ENCODE measurements at places on chromosomes 7 and 10.

DNA sequence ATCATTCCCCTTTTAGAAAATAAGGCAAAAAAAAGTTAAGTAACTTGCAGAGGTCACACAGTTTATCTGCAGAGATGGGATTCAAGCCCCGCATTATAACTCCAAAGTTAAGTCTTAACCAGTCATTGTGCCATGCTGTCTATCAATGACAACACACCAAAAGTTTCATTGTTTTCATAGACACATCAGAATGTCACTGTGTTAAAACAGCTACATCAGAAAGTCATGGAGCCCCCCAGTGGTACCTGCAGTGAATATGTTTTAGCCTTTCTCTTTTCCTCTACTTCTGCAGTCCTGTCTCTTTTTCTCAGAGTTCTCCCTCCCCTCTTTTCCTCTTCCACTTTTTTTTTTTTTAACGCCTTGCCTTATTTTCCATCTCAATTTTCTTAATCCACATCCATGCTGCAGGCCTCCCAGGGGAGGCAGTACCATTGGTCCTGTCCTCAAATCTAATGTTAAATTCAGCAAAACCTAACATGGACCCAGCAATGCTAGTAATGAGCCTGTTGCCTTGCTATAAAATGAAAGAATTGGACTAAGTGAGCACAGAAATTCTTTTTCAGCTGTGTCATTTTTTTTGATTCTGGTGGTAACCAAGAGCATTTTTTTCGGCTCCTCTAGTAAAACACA, 3.8 kb upstream of the NRCAM start:
- no peak for DNase-seq

DNA sequence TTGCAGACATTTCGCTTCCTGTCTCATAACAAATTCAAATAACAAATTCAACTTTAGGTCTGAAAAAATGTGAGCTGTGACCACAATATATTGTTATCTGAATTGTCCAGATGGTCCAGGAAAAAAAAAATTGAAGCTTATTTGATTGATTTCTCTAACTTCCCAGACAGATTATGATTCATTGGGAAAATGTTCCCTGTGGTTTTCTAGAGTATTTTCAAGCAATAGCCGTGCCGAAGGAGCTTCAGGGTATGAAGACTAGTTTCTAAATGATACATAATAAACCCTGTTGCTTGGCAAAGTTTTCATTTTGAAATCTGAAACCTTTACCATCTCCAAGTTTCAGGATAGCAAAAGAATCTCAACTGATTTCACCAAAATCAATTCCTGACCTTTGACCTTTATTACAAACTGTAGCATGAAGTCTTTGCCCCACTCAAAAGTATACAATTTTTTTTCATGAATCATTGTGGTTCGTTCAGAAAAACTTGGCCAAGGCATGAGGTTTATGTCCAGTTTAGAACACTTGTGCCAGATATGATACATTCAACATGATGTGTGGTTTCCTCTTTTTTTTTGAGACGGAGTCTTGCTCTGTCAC, 109.9 kb downstream of the JCAD start:
- no peak for DNase-seq

GRCh38 chr7:107206136-107206535, 37.3 kb downstream of the HBP1 start:
- no peak for DNase-seq

GRCh38 chr7:1800902-1801301, 130.8 kb downstream of the ELFN1 start:
- no peak for DNase-seq

GRCh38 chr7:113209449-113210203, 91.3 kb upstream of the SMIM30 start:
- no peak for DNase-seq

- DNase-seq = no peak
Measured at GRCh38 chr7:127907110-127908040, 123.9 kb downstream of the LRRC4 start.

DNA sequence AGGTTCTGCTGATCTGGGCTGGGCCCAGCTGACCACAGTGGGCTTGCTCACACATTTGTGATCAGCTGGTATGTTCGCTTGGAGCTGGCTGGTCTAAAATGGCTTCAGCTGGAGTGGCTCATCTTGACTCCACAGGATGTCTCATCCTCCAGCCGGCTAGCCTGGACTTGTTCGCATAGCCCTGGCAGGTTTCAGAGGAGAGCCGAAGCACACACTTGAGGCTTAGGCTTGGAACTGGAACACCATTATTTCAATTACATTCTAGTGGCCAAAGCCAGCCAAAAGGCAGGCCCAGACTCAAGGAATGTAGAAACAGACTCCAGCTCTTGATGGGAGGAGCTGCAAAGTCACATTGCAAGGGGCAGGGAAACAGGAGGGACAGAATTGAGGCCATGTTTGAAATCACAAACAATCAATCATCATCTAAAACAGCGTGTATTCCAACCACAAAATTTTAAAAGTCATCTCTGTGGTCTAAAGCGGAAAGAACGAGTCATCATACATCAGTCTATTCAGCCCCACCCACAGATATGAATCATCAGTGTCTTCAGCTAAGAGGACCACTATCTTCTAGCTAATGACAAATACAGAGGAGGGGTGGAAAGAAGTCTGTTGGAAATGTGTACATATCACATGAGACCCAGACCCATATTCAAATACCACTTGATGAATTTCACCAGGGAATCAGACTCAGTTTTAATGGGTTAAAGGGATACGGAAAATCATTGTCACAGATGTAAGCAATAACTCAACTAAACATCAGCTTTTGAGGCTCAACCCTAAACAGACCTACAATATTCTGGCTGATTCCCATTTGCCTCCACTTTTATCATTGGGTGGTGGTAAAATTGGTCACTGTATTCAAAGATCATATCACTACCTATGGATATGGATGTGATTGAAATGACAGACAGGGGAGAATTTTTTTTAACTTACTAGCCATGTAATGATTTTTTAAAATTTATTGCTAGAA, 139.0 kb upstream of the MKLN1 start:
- no peak for DNase-seq

- DNase-seq = no peak
Measured at GRCh38 chr10:62437696-62438095, 63.5 kb downstream of the ZNF365 start.

GRCh38 chr7:13990319-13990983, 985 bp upstream of the ETV1 start:
- DNase-seq = no peak

DNA sequence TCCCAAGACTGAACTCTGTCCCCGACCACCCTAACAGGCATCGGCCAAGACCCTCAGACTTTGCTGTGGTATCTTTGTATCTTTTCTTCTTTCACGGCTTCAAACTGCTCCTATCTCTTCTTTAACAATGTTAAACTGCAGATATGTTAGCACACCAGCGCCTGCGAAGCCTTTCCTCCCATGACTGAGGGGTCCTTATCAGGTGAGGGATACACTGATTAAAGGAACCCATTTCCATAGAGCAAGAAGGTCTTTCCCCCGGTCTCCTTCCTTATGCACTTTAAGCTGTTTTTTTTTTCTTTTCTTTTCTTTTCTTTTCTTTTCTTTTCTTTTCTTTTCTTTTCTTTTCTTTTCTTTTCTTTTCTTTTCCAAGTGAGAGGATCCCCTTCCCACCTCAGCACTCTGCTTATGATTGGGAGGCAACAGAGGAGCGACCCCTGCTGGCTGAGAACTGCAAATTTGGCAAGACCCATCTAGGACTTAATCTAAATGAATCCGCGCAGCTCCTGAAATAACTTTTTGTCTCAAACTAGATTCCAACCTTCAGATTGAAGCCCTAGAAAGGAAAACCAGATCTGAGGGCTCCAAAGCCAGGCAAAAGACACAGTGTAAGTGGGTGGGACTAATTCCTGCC, 109.9 kb downstream of the ITGB8 start:
- no peak for DNase-seq

GRCh38 chr10:11165591-11166543, 148.2 kb downstream of the CELF2 start:
- DNase-seq = peak; percentile 61

- DNase-seq = no peak
Measured at GRCh38 chr10:50593523-50594376, 30.0 kb downstream of the SGMS1 start.

- DNase-seq = no peak
Measured at GRCh38 chr7:100888988-100889750, at the start of gene UFSP1. UFSP1 (minus strand) TSS chr7:100889715; CDS start chr7:100889271, 444 bp downstream.

DNA sequence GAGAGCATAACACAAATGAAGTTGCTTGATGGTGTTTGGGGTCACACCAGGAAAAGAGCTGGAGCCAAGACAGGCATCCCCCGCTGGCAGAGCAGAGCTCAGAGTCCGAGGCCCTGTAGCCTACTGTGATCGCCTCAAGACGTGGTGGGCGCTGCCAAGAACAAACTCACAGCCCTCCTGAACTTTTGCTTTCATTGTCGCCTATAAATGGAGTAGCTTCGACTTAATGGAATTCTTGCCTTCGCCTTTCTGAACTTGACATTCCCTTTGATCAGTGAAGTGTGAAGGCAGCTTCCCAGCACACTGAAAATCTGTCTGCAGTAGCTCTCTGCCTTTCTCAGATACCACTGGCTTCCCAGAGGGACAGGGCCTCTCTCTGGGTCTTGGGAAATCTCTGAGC, 21.3 kb downstream of the CPXM2 start:
- no peak for DNase-seq

DNA sequence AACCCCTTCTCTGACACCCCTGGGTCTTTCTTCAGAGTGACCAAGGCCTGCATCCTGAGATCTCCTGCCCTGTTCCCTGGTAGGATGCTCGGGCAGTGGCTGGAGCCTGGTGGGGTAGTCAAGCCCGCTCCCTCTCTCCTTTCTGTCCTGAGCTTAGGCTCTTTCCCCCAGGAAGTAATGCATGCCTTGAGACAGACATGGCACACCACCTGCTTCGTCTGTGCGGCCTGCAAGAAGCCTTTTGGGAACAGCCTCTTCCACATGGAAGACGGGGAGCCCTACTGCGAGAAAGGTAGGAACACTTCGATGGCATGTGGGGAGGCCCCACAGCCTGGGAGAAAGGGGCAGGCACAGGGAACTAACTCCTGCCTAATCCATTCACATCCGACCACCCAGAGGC, 37.9 kb upstream of the BMPR1A start:
- DNase-seq = no peak

DNA sequence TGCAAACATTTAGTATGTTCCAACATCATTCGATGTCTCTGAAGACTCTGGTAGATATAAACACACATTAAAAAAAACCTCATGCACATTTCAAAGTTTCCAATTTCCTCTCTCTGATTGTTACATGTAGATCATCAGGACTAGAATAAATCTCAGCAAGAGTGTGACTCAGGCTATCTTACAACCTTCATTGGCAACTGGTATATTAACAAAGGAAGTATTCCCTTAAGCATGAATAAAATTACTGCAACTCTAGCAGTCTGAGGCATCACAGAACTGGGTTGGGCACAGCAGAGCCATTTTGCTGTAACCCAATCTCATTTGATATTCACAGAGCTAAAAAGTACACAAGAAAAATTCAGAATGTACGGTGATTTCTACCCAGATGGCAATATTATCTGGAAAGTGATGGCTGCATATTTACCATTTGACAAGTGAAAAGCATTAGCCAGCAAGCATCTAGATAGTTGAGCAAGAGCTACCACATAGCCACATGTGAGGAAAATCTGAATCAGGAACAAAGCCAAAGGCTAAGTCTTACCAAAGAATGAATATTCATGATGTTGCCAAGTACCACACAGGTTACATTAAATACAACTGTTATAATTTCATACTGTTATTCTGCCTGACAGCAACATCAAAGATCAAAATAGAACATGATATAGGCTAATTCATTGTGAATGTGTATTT, 232.2 kb downstream of the CRPPA start:
- no peak for DNase-seq

- DNase-seq = no peak
Measured at GRCh38 chr7:132899833-132900232, 182.1 kb downstream of the CHCHD3 start.

- no peak for DNase-seq
Measured at GRCh38 chr7:67364441-67365017, 367.9 kb downstream of the TYW1 start.

- DNase-seq = no peak
Measured at GRCh38 chr10:42697926-42698325, 59.6 kb upstream of the ZNF33B start.

DNA sequence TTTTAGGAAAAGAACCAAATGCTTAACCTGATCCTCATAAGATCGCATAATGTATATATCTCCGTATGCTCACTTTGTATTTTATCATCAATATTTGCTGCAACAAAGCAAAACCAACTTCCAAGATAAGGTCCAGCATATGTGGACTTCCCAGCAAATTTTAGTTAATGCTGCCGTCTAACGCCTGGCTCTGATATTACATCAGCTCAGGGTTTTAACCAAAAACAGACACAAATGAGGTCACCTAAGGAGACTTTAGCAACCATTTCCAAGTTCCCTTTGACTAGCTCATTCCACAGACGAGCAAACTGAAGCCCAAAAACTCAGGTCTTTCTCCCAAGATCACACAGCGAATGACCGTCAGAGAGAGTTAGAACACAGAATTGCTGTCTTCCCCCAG, 59.4 kb upstream of the UCN3 start:
- DNase-seq = no peak

DNA sequence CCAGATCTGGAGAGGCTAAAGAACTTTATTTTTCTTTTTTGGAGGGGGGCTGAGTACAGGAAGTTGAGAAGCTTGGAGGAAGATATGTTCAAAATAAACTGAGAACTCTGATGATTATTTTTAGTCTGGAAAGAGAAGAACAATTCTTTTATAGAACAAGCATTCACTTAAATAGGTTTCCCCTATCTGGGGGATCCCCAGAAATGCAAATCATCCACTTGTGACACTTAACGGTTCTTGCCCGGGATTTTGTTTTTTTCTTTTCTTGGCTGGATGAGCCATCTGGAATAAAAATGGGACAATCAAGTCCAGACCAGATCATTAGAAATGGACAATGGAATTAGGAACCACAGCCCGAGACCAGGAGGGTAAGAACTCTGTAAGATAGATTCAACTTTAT, 95.9 kb upstream of the EGR2 start:
- DNase-seq = no peak

DNA sequence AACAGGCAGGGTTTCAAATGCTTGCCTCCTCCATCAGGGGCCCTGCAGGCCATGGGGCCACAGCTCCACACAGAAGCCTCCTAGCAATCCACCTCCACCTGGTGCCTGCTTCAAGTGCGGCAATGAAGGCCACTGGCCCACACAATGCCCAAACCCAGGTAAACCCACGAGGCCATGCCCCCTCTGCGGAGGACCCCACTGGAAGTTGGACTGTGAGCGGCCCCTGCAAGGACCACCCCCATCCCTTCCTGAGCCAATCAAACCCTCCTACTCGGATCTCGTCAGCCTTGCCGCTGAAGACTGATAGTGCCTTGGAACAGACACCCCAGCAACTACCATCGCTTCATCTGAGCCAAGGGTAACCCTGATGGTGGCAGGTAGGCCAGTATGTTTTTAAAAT, 63.1 kb downstream of the LRRC17 start:
- no peak for DNase-seq
